ENCODE measurements at places on chromosomes 1 and 21.

- DNase-seq: no peak
Measured at GRCh38 chr1:15192916-15193550, 39.5 kb downstream of the TMEM51 start.

- DNase-seq: no peak
Measured at GRCh38 chr1:161740921-161741320, 8.7 kb upstream of the DUSP12 start.

- DNase-seq: no peak
Measured at GRCh38 chr1:203569490-203570318, 56.9 kb upstream of the ATP2B4 start.

- peak; percentile 76 for DNase-seq
Measured at GRCh38 chr1:185646202-185646683, 87.9 kb upstream of the HMCN1 start.

- no peak for DNase-seq
Measured at GRCh38 chr1:30880678-30881318, 27.8 kb downstream of the SDC3 start.

DNA sequence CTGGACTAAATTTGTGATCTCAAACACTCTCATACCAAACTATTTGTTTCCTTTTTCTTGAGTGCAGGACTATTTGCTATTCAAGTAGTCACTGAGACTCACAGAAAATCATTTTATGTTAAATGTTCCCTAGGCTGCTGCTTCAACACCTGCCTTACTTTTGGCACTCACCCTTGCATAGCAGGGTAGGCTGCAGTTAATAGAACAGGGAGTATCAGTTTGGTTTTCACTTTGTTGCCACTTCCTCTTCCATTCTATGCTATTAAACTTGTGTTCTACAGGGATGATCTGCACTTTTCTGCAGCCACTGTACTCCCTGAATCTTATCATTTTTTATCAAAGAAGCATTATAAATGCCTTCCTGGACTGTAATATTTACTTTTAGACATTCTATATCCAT, 148.7 kb upstream of the PRMT6 start:
- DNase-seq: no peak

DNA sequence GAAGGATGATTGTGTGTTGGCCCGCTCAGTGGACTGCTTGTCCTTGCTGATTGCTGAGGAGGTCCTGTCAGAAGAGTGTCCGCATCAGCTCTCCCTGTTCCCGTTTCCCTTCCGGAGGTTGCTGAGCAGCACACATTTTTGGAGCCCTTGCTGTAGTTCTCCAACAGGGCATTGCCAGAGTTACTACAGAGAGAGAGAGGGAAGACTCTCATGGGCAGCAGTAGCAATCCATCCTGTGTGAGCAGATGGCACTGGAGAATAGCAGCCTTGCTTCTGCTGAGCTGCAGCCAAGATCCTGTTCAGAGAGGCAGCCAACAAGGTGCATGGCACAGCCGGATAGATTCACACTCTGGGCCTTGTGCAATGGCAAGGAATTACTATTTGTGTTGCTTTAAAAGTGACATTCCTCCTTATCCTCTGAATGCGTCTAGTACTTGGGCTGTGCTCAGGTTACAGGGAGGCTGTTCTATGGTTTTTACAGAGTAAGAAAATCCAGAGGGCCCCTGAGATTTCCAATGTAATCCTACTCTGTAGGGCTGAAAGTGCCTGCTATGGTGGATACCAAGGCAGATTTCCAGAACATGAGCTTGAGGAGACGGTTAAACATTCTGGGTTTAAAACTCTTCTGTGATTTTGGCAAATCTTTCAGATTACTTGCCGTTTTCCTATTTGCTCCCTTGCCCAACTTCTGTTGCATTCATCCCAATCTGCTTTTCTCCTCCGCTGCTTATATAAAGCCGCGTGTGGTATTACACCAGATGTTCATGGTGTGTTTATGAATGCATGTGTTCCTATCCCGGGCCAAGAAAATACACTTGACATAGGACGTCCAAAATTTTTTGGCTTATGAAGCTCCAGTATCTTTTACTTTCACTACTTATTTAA, 27.4 kb downstream of the AK4 start:
- no peak for DNase-seq

- DNase-seq: no peak
Measured at GRCh38 chr1:176735201-176735600, 272.2 kb downstream of the PAPPA2 start.

DNA sequence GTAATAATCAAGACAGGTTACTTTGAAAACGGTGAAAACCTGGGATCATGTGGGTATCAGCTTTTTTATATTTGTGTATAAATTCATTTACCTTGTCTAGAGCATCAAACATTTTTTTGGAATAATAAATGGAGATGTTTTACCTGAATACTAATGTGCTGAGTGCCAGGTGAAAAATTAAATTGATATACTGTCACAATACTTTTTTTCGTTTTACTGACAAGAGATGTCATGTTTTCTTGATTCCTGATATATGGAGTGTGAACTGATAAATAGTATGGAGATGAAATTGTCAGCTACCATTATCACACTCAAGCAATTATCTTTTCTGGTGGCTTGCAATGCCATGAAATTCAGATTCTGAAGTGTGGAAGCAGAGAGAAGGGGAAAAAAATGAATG, 47.2 kb upstream of the ZRANB2 start:
- DNase-seq: no peak

GRCh38 chr1:247110627-247111258, 6.6 kb upstream of the ZNF669 start:
- DNase-seq: no peak

GRCh38 chr1:206544562-206545257, 37.4 kb downstream of the RASSF5 start:
- DNase-seq: peak; percentile 94

DNA sequence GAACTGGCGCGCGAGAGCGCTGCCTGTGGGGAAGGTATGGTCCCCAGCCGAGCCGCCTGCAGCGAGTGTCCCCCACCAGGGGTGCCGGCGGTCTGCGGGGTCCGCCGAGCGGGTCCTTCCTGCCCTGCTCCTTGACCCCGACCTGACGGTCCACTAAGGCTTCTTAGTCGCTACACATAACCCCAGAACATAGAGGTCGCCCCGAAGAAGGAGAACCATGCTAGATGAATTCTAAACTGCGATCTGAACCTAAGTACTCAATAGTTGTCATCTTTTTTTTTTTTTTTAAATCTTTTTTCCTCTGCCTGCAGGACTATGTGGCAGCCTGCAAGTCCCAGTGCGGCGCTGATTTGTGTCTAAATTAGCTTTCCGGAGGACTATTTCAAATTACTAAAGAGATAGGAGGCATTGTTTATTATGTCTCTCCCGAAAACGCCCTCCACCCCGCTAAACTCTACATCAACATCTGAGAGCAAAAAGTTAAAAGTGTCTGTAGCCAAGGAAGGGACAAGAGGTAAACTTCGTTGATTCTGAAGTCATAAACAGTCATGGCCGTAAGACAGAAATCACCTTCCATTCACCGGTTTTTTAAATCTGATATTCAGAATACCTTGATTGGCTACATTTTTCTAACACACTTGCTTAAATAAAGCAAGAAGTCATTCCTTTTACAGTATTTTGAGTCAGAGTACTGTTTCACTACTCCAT, 476 bp downstream of the AXDND1 start:
- no peak for DNase-seq

DNA sequence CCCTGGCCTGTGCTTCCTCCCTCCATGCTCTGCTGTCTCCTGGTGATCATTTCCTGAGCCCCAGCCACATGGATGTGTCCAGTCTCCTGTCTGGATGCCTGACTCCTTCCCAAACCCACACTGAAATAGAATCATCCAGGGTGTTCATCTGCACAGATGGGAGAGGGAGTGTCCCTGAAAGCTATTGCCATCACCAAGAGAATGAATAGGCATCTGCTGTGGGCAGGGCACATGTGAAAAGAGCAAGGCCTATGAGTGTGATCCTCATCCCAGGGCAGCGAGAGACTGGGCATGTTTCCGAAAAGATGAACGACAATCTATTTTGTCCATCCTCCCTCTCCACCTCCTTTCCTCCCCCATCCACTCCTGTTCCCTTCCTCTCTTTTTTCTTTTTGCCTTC, 5.0 kb downstream of the IGSF21 start:
- DNase-seq: no peak

DNA sequence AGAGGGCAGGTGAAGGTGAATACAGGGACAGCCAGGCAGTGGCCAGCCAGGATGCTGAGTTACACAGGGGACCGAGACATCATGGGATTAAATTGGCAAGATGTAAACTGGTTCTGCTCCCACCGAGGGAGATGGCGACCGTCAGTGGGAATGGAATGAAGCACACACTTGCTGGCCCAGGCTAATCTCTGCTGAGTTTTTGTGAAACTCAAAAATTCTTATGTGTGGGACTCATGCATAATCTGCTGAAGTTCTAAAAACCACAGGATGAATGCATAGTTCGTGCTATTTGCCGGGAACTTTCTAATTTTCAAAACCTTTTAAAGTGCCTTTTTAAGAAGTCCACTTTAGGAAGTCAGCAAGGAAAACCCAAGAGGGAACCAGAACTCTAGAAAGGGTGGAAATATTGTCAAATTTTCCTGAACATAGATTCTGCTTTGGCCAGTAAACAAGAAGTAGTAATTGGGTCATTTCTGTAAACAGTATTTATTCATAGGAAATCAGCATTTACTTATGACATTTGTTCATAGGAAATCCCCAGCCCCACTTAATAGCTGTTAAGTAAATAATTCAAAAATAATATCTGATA, 85.4 kb upstream of the ROR1 start:
- DNase-seq: no peak

GRCh38 chr1:231040800-231041718, 1.0 kb upstream of the FAM89A start:
- peak; percentile 34 for DNase-seq

DNA sequence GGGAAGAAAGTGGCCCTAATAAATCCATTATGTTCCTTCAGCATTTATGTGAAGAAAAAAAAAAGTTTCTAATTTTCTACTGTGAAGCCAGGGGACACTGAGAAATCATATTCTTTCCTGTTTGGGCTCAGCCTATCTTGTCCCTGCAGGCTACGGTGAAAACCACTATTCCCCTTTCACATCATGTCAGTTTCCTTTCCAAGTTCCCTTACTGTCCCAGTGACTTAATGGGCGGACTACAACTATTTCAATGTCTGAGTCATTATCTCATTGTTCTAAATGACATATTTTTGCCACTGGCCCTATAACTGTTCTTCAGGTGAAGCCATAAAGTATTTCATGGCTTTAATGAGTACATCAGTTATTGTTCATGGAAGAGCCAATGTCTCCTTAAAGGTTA, 71.3 kb upstream of the BEND5 start:
- DNase-seq: no peak

DNA sequence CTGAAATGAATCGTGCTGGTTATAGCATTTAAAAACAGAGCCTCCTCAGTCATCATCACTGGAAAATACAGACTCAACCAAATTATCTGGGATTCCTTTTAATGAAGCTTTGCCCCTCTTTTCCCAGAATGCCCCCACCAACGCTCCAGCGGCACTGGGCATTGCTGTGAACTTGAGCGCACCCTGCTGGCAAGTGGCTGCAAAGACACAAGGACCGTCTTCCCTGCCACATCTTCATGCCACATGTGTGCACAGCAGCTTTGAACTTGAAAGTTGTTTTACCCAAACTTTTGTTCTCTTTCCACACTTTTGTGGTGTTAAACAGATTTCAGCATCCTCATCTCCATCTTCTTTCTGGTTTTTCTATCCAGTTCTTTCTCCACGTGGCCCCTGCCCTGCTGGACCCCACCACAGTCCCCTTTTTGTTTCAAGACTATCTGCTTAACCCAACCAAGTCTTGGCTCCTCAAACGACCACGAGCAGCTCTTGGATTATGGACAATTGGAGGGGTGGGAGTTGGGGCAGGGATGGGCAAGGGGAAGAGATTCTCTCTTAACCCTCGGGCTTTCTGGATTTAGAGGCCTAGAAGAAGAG, 12.8 kb upstream of the LMX1A start:
- peak; percentile 76 for DNase-seq

DNA sequence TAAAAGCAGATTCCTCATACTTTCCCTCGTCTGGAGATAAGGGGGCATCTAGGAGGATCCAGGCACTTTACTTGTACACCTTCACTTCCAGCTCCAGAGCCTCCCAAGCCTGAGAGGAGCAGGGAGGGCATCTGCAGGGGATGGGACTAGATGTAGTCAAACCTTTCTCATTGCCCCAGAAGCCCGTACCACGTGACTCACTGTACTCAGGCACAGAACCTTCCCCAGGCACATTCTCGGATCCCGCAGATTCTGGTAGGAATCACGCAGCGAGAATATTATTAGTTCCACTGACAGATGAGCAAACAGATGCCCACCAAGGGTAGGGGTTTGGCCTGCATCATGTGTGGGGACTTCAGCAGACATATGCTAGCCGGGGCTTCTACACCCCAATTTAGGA, 25.2 kb upstream of the TNR start:
- DNase-seq: no peak

DNA sequence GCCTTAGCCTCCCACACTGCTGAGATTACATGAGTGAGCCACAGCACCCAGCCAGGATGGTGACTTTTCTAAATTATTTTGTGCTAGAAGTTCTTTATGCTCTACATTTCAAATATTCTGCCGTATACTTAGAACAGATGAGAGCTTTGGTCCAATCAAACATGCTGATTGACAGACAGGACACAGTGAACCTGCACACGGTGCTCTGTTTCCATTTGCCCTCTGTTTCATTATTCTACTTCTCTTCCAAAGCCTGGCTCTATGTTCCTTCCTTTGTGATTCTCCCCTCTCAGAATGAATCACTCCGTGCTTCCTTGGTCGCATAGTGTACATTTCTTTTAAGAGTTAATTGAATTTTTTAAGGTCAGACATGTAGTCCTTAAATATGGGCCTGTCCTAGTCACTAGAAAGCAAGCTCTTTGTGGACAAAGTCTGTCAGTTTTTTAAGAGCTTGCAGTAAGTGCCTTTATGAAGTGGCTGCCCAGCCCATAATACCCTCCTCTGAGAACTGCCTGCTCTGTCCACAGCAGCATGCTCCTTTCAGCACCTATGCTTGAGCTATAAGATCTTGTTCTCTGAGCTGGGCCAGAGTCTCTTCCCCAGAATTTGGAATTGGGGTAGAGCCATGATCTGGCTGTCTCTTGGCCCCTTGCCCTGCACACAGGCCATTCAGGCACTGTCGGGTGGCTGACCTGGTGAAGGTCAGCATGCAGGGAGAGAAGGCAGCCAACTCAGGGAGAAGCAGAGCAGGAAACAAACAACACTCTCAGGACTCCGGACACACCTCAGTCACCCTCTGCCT, 66.8 kb upstream of the SLC44A3 start:
- DNase-seq: no peak

GRCh38 chr1:241422470-241422869, 65.5 kb upstream of the RGS7 start:
- no peak for DNase-seq

DNA sequence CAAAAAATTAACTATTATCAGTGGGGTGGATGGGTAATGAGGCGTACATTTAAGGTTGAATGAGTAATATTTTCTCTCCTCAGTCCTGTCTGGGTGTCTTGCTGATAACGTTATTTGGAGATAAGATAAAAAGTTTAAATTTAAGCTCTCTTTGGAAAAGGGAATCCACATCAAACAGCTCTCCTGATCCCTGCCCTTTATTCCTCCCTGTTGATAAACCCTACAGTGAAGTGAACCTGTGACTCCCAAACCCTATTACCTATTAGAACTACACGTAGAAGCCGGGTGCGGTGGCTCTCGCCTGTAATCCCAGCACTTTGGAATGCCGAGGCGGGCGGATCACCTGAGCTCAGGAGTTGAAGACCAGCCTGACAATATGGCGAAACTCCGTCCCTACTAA, 9.9 kb upstream of the GPR161 start:
- DNase-seq: no peak

- DNase-seq: peak; percentile 98
Measured at GRCh38 chr1:247210376-247211117, 38.7 kb upstream of the ZNF124 start.
